Neural crest cell (in vitro differentiated cells): ENCODE measurements at places on chromosomes 6 and 20. TPM values are rescaled to one million over a fixed set of nuclear protein-coding genes. Genes with fewer than 3 reads are reported as not detected.

ZFP57 gene
- not detected in 2 replicates for total RNA-seq

SLC35D3 gene
- not detected in 2 replicates for total RNA-seq

AGER gene
- total RNA-seq: 25.7 and 26.0 TPM in 2 replicates

CNBD2 gene
- 5.6 and 7.4 TPM in 2 replicates for total RNA-seq

EEF1A2 gene
- 4.5 and 4.6 TPM in 2 replicates for total RNA-seq

ZNF512B gene
- 33.0 and 34.0 TPM in 2 replicates for total RNA-seq

PRR18 gene
- total RNA-seq: 0.16 and 0.35 TPM in 2 replicates

DNA sequence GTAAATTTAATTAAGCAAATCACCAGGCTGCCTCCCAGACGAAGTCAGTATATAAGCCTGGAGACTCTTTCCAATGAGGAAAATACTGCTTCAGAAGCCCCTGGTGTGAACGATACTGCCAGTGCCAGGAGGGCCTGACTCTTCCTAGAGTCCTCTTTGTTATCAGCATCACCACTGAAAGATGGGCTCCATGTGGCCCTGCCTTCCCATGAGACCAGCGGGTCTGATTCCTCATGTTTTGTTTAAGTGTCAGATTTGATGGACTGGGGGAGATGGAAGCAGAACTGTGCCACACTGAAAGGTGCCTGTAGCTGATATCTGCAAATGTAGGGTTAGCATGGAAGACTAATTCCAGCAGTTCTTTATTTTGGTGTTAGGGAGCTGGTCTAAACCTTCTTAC lies 7.9 kb downstream of the NQO2 start:
- H3K27ac ChIP-seq: no peak overlapping the region
- DNase-seq: no peak
- H3K27me3 ChIP-seq: no peaks in the 10 kb centered on the region
- H3K4me1 ChIP-seq: peaks cover 20% of the 10 kb centered on the region
- peaks cover 53% of the 10 kb centered on the region for H3K36me3 ChIP-seq
- H3K4me3 ChIP-seq: peak overlapping the region; percentile 2

- peaks cover 9% of the 10 kb centered on the region for H3K36me3 ChIP-seq
- no peak overlapping the region for H3K4me3 ChIP-seq
- no peaks in the 10 kb centered on the region for H3K27me3 ChIP-seq
- H3K4me1 ChIP-seq: peaks cover 6% of the 10 kb centered on the region
These were observed 20.1 kb downstream of the ACOT13 start for GRCh38 chr6:24686946-24687345.

- H3K4me1 ChIP-seq: peaks cover 5% of the 10 kb centered on the region
- no peak overlapping the region for H3K4me3 ChIP-seq
- no peaks in the 10 kb centered on the region for H3K36me3 ChIP-seq
- H3K27ac ChIP-seq: no peak overlapping the region
- no peaks in the 10 kb centered on the region for H3K27me3 ChIP-seq
- no peak for DNase-seq
These were observed 18.0 kb downstream of the ATP9A start for GRCh38 chr20:51750037-51750769.

GRCh38 chr6:147930745-147931144 lies 411.9 kb upstream of the SASH1 start:
- no peak overlapping the region for H3K4me3 ChIP-seq
- no peak for DNase-seq
- H3K4me1 ChIP-seq: peaks cover 6% of the 10 kb centered on the region
- H3K36me3 ChIP-seq: peaks cover 14% of the 10 kb centered on the region

GRCh38 chr6:21022343-21023107 lies 488.3 kb downstream of the CDKAL1 start:
- peak overlapping the region; percentile 12 for H3K27ac ChIP-seq
- H3K4me1 ChIP-seq: peaks cover 16% of the 10 kb centered on the region
- H3K27me3 ChIP-seq: no peaks in the 10 kb centered on the region
- H3K36me3 ChIP-seq: peaks cover 10% of the 10 kb centered on the region

- peak overlapping the region; percentile 37 for H3K27ac ChIP-seq
- H3K4me3 ChIP-seq: no peak overlapping the region
- peaks cover 32% of the 10 kb centered on the region for H3K4me1 ChIP-seq
- DNase-seq: no peak
These were observed 18.5 kb upstream of the TUBB2A start for GRCh38 chr6:3175715-3176402.

DNA sequence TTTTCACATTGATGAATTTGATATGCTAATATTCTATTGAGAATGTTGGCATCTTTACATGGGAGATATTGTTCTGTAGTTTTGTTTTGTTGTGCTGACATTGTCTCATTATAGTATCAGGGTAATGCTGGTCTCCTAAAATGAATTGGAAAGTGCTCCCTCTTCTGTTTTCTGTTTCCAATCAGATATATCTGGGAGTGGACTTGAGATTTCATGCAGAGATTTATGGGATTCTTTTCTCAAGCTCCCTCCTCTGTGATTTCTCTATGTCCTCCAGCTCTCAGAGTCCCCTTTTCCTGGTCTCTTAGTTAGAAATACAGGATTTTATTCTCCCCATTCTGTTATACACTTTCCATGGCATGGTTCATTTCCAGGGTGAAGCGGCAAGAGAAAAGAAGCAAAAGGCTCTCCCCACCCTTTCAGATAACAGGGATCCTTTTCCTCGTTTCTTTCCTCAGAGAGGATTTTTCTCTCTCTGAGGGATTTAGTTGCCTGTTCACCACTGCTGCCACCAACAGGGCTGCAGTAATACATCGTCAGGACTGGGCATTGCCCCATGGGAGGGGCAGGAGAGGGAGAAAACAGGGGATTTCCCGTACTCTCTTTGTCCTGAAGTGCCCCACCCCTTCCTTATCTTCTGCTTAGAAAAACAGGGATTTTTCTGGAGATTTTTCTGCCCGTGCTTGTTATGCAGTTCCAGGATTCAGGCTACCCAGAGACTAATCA lies 59.3 kb upstream of the STMND1 start:
- H3K27ac ChIP-seq: no peak overlapping the region
- DNase-seq: no peak
- H3K27me3 ChIP-seq: peaks cover 5% of the 10 kb centered on the region
- H3K4me1 ChIP-seq: no peaks in the 10 kb centered on the region

- no peaks in the 10 kb centered on the region for H3K36me3 ChIP-seq
- H3K27ac ChIP-seq: no peak overlapping the region
- H3K4me3 ChIP-seq: no peak overlapping the region
- DNase-seq: no peak
These were observed 966.6 kb upstream of the SLC35B3 start for GRCh38 chr6:9401960-9402359.

GRCh38 chr6:162964488-162965140 lies 236.8 kb downstream of the PACRG start:
- no peak for DNase-seq
- H3K4me1 ChIP-seq: no peaks in the 10 kb centered on the region
- no peaks in the 10 kb centered on the region for H3K27me3 ChIP-seq

DNA sequence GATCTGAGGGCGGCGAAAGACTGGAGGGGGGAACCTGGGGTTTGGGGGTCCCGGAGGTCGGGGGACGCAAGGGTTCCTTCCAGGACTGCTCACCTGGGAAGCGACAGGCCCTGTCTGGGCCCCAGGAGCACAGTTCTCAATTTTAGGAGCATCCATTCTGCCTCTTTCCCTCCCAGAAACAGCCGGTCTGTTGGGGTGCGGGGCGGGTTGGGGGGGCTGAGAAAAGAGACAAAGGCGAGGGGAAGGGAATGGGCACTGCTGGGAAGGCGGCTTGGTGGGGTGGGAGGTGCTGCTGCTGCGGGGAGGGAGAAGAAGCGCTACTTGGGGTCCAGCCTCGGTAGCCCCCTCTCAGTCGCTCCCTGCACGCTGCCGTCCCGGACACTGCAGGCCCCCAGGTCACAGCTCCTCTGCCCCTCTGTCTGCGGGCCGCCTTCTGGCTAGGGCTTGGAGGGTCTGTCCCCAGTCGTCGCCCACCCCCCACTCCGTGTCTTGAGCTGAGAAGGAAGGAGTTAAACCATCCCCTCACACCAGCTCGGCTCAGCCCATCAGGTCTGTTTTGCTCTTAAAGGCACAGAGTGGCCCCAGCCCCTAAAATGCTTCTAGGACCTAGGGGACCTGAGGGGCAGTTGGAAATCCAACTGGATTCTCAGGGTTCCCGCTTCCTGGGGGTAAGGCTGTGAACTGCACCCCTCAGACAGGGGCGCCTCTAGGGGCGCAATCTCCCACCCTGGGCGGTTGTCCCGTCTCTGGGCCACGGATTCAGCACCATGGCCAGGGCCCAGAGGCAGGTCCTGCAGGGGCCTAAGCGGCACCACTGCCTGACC lies 690 bp downstream of the GDAP1L1 start:
- DNase-seq: peak; percentile 73
- H3K36me3 ChIP-seq: no peaks in the 10 kb centered on the region
- H3K4me3 ChIP-seq: peak overlapping the region; percentile 88
- peaks cover 38% of the 10 kb centered on the region for H3K27me3 ChIP-seq
- H3K4me1 ChIP-seq: peaks cover 12% of the 10 kb centered on the region

DNA sequence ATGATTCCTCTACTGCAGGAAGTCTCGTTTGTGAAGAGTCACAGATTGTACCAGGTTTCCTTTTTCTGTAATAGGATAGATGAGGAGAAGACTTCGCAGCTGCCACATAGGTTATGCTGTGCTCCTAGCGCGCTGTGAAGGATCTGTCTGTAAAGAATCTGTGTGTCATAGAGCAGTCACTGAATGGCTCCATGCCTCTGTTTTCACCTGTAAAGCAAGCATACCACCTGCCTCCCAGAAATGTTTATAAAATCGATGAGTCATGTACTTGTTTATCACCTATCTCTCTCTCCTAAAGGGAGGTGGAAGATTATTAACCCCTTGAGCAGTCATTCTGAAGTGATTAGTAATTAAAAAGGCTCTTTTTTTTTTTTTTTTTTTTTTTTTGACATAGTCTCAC lies 86.6 kb downstream of the TFAP2B start:
- peaks cover 5% of the 10 kb centered on the region for H3K4me1 ChIP-seq
- no peak overlapping the region for H3K4me3 ChIP-seq
- H3K27ac ChIP-seq: peak overlapping the region; percentile 30
- no peak for DNase-seq
- H3K36me3 ChIP-seq: no peaks in the 10 kb centered on the region

- peak overlapping the region; percentile 80 for H3K27ac ChIP-seq
- peaks cover 70% of the 10 kb centered on the region for H3K4me1 ChIP-seq
- no peaks in the 10 kb centered on the region for H3K27me3 ChIP-seq
- no peak overlapping the region for H3K4me3 ChIP-seq
These were observed 544.1 kb downstream of the QKI start for GRCh38 chr6:163958646-163959045.

GRCh38 chr6:89834884-89835792 lies 5.5 kb downstream of the CASP8AP2 start:
- DNase-seq: no peak
- peaks cover 12% of the 10 kb centered on the region for H3K36me3 ChIP-seq
- H3K27ac ChIP-seq: no peak overlapping the region

DNA sequence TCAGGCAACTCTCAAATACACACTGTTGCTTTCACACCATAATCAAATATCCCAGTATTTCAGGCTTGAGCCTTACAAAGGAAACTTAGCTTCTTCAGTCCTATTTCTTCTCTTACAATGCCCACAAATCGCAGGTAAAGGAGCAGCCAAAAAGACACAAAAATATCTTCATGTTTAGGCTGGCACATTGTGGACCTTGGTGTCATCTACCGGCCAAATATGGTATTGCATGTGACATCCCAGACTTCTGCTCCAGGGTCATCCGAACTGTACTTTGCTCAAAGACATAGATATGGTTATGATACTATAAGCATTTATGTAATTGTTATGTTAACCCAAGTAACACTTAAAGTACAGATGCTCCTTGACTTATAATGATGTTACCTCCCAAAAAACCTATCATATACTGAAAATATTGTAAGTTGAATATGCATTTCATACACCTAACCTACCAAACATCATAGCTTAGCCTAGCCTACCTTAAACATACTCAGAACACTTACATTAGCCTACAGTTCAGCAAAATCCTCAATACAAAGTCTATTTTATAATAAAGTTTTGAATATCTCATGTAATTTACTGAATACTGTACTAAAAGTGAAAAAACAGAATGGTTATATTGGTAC lies 4.6 kb downstream of the OR2H2 start:
- H3K4me1 ChIP-seq: no peaks in the 10 kb centered on the region
- no peak overlapping the region for H3K27ac ChIP-seq
- H3K27me3 ChIP-seq: peaks cover 4% of the 10 kb centered on the region
- peak; percentile 57 for DNase-seq
- H3K4me3 ChIP-seq: no peak overlapping the region
- no peaks in the 10 kb centered on the region for H3K36me3 ChIP-seq

DNA sequence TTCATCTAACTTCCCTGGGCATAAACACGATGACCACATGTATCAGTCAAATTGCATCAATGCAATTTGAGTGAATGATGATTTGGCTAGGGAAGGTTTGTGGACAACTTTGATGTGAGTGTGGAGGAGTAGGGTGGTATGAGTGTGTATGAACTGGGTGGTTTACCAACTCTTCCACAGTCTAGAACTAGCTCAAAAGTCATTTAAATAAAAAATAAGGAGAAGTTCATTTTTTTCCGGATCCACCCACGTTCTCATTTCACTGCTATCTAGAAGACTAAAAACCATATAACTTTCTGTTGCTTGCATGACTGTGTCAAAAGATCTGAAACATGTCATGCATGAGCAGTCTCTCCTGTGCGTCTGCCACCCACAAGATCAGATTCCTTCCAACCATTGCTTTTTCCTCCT lies 23.6 kb downstream of the SLC35D3 start:
- no peaks in the 10 kb centered on the region for H3K27me3 ChIP-seq
- H3K27ac ChIP-seq: no peak overlapping the region
- no peak overlapping the region for H3K4me3 ChIP-seq

DNA sequence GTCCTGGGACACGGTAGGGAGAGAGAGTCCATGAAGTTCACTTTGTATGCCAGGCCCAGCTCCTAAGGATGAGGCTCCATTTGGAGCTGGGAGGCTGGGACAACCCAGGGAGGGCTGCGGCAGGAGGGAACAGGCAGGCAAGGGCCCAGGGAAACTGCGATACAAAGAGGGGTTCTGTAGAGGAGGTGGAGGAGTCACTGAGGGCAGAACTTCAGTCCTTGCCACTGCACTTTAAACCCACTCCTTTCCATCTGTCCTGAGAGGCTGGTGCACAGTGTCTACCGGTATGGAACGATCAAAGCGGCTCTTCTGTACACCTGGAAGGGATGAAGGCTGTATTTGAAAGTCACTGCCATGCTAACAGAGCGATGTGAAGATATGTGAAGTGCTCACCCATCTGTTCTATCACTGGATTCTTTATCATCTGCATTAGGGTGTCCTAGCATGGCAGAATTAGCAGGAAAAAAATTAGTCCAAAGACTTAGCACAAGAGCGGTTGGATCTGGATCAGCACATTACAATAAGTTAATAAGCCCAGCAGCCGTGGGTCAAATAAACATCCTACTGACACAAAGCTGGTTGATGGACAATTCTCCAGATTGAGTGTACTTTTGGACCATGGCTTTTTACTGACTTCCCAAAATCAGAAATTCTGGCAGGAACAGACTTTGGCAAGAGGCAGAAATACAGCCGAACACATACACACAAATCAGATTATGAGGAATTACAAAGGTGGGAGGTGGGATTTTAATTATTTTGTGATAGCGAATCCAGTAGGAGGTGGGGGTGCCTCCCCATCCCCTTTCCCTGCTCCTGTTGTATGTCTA lies 20.9 kb upstream of the ZFAND3 start:
- no peak overlapping the region for H3K27ac ChIP-seq
- no peak overlapping the region for H3K4me3 ChIP-seq
- H3K27me3 ChIP-seq: no peaks in the 10 kb centered on the region
